ENCODE measurements at places on chromosomes 6 and 20.

DNA sequence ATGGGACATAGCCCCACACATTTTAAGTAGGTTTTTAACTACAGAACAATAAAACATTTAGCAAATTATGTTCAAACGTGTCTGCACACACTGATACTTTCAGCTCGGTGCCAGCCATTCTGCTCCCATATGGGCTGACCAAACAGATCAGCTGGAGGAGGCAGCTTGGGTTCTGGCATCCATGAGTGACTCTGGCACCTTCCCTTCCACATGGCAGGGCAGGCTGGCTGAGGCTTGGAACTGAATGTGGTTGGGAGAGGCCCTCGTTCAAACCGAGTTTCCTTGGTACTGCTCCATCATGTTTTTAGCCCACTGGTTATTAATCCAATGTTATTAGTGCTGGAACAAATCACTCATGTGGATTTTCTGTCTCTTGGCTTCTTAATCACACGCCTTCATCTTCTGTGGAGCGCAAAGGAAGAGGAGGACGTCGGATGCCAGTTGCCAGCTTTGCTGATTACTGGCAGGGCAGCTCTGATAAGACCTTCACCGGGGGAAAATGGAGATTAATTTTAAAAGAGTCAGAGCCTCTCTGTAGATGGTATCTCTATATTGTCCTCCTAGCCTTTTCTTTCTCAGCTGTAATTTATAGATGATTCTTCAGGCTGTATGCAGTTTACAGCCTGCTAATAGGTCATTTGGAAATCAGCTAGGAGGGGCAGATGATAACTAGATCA lies 93.1 kb upstream of the TIAM2 start:
- DNase-seq, result no peak

DNA sequence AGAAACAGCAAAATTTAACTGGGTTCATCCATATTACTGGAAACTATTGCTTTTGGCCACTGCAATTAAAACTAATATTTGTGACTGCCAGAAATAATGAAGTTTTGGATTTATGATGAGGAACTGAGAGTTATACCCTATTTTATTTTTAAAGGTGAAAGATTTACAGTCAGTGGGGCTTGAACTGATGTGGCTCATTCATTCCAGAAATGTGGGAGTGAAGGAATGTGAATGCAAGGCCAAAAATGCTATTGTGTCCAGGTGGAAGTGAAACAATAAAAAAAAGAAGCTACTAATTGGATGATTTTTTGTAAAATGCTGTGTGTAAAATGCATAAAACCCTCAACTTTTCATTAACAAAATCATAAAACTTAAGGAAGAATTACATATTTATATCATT lies 491.9 kb downstream of the COL12A1 start:
- DNase-seq, result no peak

DNA sequence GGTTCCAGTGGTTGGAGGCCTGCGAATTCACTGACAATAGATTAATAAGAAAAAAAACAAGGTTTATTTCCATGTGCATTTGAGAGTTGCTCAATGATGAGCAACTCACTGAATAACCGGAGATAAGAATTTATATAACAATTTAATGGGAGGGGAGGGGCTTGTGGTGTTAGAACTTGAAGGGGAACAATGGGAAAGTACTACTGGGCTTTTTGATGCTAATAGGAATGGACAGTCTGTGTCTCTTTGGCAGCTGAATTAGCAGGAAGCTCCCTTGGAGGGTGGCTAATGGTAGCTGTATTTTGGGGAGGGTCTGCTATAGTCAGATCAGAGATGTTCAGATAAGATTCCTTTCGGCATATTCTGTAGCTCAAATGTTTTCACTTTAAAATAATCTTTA lies 62.4 kb upstream of the GMDS start:
- DNase-seq, result no peak

GRCh38 chr6:24140591-24140990 lies 14.6 kb downstream of the NRSN1 start:
- no peak for DNase-seq

DNA sequence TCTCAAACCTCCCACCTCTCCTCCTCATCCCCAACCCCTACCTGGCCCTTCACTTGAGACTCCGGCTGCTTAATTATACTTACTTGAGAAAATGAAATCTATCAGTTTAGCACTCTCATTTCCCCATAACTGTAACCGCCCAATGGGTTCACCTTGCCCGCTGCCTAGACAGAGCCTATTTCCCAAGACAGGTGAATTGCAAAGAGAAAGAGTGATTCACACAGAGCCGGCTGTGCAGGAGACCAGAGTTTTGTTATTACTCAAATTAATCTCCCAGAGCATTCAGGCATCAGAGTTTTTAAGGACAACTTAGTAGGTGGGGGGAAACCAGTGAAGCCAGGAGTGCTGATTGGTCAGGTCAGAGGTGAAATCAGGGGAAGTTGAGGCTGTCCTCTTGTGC lies 301.4 kb upstream of the CDYL start:
- DNase-seq, result no peak

- no peak for DNase-seq
These were observed 72.2 kb downstream of the BANF2 start for GRCh38 chr20:17772005-17772343.

- DNase-seq, result no peak
These were observed 578.3 kb downstream of the HACE1 start for GRCh38 chr6:104281370-104281769.

All from immature natural killer cell (primary cell).